CD4-positive, alpha-beta T cell treated with Interleukin-10 for 1 hour (primary cell): ENCODE measurements at places on chromosomes 1 and 21.

GRCh38 chr1:232226197-232226712 lies 403.7 kb downstream of the SIPA1L2 start:
- peak; percentile 24 for DNase-seq

- no peak for DNase-seq
Measured at GRCh38 chr1:231878737-231879136, 252.1 kb downstream of the DISC1 start.

DNA sequence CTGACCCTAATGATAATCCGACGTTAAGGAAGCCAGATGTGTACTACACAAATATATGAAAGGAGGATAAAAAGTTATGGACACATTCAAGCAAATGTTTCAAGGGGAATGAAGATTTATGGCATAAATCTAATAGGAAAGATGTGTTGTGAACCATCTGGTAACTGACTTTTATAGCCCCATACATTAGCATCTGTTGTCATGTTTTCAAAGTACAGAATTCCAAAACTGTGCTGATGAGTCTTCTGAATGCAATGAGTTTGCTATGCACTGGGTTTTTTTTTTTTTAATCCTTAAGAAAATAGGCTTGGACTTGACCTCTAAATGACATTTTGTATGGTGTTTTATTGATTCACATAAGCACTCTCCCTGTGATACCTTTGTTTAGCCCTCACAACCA lies 158.5 kb upstream of the ESRRG start:
- no peak for DNase-seq

GRCh38 chr1:50308878-50309277 lies 114.4 kb downstream of the DMRTA2 start:
- DNase-seq: no peak

- no peak for DNase-seq
Measured at GRCh38 chr1:201653233-201653632, 114.3 kb downstream of the NAV1 start.

- no peak for DNase-seq
Measured at GRCh38 chr1:12098786-12099185, 35.7 kb downstream of the TNFRSF8 start.

DNA sequence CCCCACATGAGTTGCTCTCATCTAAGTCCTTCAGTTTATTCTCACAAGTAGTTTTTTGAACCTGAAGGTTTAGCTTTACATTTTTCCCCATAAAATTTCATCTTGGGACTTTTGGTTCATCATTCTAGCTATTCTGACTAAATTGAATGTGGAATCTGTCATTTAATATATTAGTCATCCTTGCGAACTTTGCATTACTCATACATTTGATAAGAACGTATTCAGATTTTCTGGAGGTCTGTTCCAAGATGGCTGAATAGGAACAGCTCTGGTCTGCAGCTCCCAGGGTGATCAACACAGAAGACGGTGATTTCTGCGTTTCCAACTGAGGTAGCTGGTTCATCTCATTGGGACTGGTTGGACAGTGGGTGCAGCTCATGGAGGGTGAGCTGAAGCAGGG lies 59.8 kb upstream of the CSF1 start:
- DNase-seq: no peak

GRCh38 chr1:20993716-20994575 lies 182.8 kb downstream of the EIF4G3 start:
- DNase-seq: no peak

DNA sequence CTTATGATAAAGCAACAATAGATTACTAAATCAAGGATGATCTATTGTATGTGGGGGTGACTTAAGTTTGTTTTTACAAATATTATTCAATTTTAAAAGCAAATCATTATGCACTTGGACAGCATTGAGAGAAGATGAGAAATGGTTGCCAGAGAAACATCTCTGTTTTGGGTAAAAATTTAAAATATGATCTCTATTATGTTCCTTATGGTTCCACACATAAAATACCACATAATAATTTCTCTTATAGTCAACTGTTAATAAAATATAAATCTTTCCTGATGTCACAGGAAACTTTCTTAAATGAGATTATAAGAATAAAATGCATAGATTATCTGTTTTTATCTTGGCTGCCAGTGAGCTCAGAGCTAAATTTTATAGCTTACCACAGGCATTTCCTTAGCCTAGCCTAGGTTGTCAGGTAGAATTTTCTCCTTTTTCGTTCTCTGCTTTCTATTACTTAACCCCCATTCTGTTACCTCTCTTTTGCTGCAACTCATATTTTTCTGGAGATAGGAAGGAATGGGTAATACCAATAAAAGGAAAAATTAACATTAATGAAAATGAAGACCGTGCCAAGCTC lies 109.7 kb downstream of the TGFB2 start:
- no peak for DNase-seq

DNA sequence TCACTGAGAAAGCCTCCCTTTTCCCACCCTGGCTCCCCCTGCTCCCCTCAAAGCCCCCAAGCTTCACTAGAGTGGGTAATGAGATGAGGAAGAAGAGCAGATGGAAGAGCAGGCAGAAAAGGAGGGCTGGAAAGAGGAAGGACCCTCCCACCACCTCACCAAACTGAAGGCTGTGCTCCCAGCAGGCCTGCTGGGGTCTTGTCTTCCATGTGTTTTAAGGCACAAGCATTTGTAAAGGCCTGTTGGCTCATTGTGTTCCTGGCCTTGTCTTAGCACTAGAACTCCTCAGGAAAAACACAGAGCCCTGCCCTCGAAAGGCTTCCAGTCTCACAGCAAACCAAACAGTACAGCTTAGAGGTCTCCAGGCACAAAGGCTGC lies 51.5 kb downstream of the TOMM20 start:
- no peak for DNase-seq

DNA sequence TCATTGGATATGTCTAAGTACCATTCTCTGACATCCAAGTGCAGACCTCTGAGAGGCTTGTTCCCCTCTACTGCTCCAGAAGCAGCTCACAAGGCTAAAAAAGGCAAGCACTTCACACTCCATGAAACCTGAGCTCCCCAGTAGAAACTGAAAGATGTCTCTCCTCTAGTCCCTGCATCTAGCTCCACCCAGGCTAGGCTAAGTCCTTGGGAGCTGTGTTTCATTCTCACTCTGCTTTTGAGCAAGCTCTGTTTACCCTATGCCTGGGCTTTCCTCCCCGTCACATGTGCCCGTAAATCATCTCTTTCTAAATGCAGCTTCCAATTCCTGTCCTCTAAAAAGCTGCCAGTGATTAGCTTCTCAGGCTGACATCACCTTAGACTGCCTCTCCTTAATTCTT lies 39.0 kb downstream of the LRRC71 start:
- no peak for DNase-seq

DNA sequence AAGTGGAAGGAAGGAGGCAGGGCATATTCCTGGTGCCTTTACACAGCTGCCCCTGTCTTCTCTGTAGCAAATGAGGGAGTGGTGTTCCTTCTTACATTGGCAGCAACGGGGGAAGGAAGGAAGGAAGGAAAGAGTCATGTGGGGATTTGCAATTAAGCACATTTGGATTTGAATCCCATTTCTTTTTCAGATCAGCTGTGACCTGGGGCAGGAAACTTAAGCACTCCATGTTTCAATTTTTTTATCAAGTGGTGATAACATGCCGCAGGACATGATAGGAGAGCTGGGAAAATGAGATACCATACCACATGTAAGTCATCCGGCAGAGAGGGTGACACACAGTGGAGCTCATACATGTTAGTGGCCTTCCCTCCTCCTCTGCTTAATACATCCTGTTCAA lies 186.8 kb downstream of the APP start:
- no peak for DNase-seq

DNA sequence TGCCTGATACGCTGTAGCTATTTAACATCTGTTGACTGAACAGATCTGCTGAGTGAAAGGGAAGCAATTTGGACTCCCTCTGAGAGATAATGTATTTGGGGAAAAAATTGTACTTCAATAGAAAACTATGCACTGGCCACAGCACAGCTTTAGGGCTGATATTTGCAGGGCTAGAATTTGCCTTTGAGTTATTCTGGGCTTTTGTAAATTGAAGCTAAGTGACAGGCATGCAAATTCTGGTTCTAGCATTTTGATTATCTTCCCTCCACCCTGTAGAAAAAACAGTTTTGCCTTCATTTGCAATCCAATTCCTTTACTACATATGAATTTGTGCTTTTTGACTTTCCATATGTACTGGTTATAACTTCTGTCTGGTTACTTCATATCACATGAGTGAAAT lies 7.9 kb downstream of the KYAT3 start:
- DNase-seq: no peak

- DNase-seq: no peak
Measured at GRCh38 chr1:35777109-35777508, 7.3 kb upstream of the CLSPN start.

DNA sequence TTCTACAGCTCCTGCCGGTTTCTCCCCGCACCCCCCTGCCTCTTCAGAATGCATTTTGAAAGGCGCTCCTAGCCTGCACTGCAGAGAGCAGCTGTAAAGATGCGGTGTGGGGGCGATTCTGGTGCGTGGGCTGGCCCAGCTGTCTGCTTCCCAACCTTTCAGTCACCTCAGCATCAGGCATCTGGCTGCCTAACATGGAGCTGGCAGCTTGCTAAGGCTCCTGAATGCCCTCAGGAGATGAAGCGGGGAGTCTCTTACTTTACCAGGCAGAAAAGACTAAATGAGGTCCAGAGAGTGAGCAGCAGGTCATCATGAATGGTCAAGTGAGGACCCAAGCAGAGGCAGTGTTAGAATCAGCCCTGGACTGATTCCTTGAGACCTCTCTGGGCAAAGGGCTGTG lies 8.7 kb downstream of the IER5 start:
- DNase-seq: no peak

GRCh38 chr1:209778102-209778501 lies 6.3 kb downstream of the C1orf74 start:
- DNase-seq: no peak

DNA sequence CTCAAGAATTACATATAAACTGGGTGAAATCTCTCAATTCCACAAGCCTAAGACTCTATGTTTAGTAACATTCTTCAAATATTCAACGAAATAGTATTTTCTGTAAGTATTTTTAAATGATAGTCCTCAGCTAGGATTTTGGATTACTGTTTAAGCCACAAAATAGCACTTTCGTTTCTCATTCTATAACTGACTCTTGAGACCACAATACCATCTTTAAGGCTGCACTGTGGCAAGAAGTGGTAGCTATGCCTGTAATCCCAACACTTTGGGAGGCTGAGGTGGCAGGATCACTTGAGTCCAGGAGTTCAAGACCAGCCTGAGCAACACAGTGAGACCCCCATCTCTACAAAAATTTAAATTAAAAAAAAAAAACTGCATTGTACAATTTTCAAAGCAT lies 126.7 kb downstream of the CDC42BPA start:
- no peak for DNase-seq

DNA sequence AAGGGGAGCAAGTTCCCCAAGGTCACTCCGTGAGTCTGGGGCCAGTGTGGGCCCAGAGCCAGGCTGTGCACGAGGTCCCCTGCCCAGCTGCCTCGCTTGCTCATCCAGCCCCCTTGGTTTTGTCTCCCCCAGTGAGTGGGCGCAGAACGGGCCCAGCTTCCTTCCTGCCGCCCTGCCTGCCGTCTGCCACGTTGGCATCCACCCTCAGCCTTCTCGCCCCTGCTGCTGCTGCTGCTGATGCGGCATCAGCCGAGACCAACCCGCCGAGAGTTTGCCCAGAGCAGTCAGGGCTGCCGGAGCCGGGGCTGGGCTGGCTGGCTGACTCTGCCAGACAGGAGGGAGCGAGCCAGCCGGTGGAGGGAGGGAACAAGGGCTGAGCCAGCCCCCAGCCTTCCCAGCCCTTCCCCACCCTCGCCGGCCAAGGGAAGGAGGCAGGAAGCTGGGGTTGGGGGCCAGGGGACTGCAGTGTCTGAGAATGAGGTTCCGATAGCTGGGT lies 31.4 kb upstream of the WASF2 start:
- DNase-seq: peak; percentile 43

GRCh38 chr1:31814631-31815306 lies 1.1 kb downstream of the SPOCD1 start:
- no peak for DNase-seq

DNA sequence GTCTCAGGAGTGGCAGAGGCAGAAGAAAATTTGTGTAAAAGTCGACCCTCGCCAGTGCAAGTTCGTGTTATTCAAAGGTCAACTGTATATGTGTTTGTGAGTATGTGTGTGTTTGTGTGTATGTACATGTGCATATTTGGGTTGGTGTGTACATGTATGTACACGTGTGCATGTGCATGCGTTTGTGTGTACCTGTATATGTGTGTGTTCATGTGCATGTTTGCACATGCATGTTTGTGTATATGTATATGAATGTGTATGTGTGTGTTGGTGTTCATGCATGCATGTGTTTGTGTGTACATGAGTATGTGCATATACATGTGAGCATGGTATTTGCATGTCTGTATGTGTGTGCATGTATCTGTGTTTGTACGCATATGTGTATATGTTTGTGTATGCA lies 21.7 kb upstream of the TENT5C start:
- DNase-seq: no peak

GRCh38 chr1:230413061-230413460 lies 13.1 kb downstream of the PGBD5 start:
- no peak for DNase-seq

DNA sequence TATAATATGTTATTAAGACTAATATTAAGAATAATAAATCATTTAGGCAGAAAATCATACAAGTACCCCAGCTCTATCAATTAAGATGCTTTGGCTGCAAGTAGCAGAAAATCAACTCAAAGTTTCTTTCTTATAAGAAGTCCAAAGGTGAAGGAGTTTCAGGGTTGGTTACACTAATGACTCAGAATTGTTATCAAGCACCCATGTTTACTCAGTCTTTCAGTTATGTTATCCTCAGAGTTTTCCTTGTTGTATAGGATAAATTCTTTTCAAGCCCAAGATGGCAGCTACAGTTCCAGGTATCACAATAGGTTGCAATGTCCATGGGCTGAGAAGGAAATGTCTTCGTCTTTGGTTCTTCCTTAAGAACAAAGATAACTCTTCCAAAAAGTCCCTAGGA lies 163.6 kb downstream of the TNFSF18 start:
- DNase-seq: no peak

GRCh38 chr1:235643837-235644692 lies 5.5 kb downstream of the GNG4 start:
- DNase-seq: no peak

DNA sequence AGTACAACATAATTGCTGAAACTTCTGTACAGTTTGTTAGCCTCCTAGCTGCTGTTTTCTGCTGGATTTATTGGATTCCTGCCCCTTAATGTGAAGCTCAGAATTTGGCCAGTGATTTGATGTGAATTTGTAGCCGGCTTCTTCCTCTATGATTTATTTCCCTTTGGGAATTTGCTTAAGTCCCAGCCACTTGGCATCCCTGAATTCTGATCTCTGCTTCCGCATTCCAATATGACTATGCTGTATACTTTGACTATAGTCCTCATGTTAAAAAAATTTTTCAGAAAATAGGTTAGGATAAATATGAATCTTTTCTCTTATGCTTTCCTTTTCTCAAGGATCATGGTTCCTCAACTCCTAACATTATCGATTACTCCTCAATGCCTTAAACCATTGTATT lies 12.4 kb upstream of the LRIF1 start:
- DNase-seq: no peak
